Posterior cingulate gyrus (tissue), 11 donors: ENCODE measurements at places on chromosomes 11 and 22.

GRCh38 chr11:118572981-118573550 is 857 bp downstream of the ARCN1 start:
- no peak for DNase-seq

GRCh38 chr22:36227396-36227795 is 11.9 kb downstream of the APOL2 start:
- no peak for DNase-seq

- DNase-seq = no peak
Measured at GRCh38 chr11:95230810-95231126, 234 bp downstream of the SESN3 start.

DNA sequence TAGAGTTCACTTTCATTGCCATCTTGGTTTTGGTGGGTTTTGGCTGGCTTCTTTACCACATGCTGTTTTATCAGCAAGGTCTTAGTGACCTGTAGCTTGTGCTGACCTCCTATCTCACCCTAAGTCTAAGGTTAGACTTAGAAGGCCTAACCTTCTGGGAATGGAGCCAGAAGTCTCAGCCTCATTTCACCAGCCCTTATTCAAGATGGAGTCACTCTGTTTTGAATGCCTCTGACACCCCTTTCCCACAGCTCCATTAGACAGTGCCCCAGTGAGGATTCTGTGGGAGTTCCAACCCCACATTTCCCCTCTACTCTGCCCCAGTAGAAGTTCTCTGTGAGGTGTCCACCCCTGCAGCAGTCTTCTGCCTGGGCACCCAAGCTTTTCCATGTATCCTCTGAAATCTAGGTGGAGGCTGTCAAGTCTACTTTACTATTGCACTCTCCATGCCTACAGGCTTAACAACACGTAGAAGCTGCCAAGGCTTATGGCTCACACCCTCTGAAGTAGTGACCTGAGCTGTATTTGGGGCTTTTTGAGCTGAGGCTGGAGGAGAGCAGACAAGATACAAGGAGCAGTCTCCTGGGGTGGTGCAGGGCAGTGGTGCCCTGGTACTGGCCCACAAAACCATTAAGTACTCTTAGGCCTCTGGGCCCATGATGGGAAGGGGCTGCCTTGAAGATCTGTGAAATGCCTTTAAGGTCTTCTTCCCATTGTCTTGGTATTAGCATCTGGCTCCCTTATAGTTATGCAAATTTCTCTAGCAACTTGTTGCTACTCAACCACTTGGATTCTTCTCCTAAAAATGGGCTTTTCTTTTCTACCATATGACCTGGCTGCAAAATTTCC is 65.9 kb upstream of the SC5D start:
- no peak for DNase-seq

- no peak for DNase-seq
Measured at GRCh38 chr11:57815476-57815875, 53.9 kb downstream of the CTNND1 start.
